ENCODE measurements at places on chromosomes 13 and 19.

DNA sequence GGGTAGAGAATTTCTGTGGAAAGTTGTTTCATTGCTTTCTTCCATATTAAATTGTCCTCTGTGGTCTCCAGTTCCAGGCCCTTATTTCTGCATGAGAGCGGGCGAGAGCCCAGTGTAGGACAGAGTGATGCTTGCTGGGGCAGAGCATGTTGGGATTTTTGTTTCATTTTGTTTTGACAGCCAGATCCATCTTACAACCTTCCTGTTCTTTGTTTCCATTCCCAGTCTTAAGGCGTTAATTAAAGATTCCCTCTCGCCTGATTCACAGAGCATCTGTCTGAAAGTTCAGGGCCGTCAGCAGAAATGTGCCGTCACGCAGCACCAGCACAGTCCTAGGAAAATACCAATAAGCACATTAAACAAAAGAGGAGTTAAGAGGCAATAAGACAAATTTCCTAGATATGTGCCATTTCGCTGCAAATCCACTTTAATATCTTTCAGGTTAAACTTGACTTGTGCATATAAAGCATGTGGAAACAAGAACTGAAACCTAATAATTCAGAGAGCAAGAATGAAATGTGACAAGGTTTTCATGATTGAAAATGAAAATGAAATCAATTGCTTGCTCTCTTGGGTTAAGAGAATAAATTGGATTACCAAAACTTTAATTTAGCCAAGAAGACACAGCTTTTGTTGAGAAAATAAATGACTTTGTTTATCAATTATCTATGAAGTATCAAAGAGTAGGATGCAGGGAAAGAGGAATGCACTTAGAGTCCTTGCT is 210.7 kb upstream of the SLC10A2 start:
- no peak for DNase-seq

- DNase-seq: no peak
Observed at GRCh38 chr13:34502621-34503020, 439.4 kb upstream of the NBEA start.

DNA sequence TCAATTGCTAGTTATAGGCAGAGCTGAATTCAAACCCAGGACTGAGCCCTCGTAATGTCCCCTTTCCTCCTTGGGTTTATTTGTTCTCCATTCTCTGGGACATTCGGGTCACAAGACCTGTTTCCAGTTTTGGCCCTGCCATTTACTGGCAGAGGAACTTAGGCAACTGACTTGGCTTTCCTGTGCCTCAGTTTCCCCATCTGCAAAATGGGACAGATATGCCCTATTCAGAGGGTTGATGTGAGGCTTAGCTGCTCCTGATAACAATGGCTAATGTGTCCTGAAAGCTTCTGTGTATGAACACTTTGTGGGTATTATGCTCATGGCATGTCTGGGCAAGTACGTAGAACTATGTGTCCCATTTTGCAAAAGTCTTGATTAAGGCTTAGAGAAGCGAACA is 996 bp downstream of the ZNF524 start:
- no peak for DNase-seq

- DNase-seq: no peak
Observed at GRCh38 chr13:85970727-85971126, 171.5 kb upstream of the SLITRK6 start.

DNA sequence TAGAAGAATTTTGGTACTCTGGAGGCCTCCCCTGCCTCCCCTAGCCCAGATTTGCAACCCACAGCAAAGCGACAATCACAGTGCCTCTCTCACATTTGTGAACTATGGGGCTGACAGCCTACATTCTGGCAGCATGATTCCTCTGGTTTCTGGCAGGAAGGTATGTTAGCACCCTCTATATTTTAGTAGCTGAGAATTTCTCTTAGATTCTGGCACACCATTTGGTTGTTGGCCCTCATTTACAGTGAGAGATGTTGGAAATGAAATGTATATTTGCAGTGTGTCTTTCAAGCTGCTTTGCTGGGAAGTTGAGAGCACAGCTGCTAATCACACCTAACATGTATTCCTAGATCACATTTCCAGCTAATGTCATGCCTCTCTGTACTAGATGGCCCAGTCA is 735.0 kb downstream of the FGF9 start:
- no peak for DNase-seq

DNA sequence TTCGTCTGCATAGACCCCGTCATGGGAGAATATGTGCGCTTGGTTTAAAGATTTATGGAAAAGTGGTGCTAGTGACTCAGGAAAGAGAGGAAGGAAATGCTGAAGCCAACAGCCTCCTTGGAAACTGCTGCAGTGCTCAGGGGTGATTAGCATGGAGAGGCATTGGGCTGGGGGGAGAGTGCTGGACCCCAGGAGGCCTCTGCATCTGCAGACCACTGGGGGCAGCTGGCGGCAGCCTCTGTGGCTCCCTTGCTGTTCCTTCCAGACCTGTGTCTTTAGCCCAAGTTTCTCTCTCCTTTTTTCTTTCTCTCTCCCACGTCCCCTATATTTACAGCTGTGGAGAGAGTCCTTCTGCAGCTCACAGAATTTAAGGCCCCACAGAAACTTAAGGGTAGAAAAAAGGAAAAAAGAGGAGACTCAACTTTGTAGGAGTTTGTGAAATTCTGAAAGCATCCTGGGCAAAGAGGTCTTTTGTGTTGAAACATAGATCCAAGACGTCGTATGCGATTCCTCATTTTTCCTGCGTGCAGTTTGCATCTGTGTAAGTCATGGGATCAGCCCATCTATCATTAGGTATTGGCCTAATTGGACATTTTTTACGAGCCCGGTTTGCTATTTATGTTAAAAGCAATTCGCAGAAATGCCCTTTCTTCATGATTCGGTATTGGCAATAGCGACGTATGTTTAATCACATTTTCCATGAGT is 116.2 kb upstream of the ZNF536 start:
- DNase-seq: no peak

GRCh38 chr19:4342314-4342614 is 1.1 kb upstream of the MPND start:
- no peak for DNase-seq

DNA sequence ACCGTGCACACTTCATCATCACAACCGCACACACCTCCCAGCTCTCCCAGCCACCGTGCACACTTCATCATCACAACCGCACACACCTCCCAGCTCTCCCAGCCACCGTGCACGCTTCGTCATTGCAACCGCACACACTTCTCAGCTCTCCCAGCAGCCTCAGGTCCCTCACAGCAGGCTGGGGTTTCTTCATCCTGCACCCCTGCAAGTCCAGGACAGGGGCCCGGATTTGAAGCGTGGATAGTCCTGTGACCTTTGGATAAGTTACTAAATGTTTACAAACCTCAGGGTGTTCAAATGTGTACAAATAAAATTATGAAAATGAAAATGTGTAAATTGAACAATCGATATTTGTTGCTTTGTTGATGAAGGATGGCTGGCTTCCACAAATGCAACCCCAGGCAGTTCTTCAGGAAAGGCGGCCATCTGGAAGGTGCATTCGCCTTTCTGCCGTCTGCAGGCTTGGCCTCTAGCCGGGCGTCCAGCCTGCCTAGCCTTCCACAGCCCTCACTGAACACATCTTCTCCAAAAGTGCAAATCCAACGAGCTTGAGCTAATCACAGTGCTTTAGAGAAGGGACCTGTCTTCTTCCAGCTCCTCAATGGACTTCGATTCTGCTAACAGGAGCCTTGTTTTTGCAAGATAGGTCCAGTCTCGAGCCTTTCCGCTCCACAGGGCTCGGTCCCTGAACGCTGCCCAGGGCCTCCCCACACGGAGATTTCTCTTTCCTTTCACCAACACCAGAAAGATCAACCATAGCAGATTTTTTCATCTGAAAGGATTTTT is 74.2 kb downstream of the SPACA7 start:
- DNase-seq: no peak

- no peak for DNase-seq
Observed at GRCh38 chr19:9115307-9115813, at the start of gene OR7G1. Gene OR7G1, minus strand, starts transcription at chr19:9115763. Its CDS starts 0 bp downstream, at chr19:9115763.

GRCh38 chr13:37293295-37293694 is 187.8 kb upstream of the CSNK1A1L start:
- no peak for DNase-seq

DNA sequence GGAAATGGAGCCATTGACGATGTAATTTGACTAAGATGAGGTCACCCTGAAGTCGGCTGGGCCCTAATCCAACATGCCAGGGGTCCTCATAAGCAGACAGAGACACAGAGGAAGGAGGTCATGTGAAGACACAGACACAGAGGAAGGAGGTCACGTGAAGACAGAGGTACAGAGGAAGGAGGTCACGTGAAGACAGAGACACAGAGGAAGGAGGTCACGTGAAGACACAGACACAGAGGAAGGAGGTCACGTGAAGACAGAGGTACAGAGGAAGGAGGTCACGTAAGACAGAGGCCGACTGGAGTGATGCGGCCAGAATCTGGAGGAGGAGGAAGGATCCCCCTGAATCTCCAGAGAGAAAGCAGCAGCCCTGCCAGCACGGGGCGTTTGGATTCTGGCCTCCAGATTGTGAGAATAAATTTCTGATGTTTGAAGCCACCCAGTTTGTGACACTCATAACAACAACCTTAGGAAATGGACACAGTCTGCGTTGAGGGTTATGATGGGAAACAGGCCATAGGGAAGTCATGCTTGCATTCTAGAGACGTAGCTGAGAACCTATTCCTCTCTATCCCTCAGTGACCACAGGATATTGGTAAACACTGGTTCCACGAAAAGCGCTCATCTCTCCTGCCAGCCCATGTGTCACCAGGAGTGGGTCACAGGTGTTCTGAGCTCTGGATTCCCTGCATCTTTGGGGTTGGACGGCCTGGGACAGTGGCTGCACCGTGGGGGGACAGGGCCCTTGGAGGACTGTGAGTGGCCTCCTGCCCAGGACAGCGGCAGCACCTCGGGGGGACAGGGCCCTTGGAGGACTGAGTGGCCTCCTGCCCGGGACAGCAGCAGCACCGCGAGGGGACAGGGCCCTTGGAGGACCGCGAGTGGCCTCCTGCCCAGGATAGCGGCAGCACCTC is 108.5 kb downstream of the SOX1 start:
- DNase-seq: no peak

GRCh38 chr13:105538346-105538745 is 997.1 kb downstream of the EFNB2 start:
- DNase-seq: no peak

GRCh38 chr13:75764926-75765310 is 128.8 kb downstream of the LMO7 start:
- DNase-seq: no peak

GRCh38 chr13:75876142-75877050 is 240.3 kb downstream of the LMO7 start:
- peak; percentile 10 for DNase-seq

DNA sequence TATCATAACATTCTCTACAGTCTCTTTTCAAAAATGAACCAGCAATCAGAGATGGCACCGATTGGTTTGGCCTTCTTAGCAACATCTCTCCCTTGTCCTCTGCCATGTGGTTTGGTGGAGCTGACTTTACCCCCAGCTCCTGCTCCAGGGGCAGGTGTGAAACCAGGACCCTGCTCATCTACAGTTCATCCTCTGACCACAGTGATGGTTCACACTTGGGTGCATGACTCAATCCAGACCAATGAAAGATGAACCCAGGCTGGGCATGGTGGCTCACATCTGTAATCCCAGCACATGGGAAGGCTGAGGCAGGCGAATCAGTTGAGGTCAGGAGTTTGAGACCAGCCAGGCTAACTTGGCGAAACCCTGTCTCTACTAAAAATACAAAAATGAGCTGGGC is 33.6 kb upstream of the FFAR2 start:
- DNase-seq: no peak

GRCh38 chr13:74115133-74115532 is 19.1 kb downstream of the KLF12 start:
- no peak for DNase-seq

- no peak for DNase-seq
Observed at GRCh38 chr19:34094960-34095359, 77.3 kb upstream of the LSM14A start.

DNA sequence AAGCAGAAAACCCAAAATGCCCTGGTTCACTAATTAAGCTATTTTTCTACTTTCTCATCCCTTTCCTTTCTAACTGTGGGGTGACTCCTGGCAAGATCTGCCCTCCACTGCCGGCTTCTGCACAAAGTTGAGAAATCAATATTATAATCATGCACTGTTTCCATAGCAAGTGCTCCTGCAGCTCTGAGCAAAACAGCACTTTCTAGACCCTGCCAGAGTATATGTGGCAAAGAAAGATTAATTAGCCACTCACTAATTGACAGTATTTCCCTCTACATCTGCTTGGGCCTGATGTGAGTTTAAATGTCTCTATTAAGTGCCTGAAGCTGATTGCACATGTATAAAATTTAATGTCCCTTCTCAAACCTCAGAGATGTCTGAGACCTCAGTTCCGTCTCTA is 39.5 kb upstream of the FAM216B start:
- no peak for DNase-seq

DNA sequence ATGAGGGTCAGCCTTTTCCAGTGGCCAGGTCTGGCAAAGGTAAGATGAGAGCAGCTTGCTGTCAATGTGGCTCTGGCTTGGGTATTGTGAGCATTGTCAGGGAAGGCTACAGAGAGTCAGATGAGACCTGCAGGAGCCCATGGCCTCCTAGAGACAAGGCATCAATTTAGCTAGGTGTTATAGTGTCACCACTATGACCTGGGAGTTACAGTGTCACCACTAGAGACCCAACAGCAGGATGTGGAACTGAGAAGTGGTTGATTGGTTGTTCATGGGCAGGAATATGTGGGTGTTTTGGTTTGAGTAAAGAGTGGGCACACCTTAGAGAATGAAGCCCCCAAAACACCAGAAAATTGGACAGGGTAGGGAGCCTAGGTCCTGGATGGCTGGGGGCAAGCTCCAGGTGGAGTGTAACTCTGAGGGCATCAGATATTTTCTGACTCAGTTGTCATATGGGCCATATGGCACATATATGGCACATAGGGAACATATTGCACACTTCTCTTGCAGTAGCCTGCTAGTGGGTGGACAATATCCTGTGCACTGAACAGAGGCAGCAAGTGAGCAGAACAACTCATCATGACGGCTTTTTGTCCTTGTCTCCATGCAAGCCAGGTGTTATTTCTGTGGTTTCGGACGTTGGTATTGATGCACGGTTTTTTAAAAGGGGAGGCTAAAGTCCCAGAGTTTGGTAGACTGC is 46.3 kb upstream of the CEACAM21 start:
- no peak for DNase-seq

- no peak for DNase-seq
Observed at GRCh38 chr13:71772361-71772760, 94.6 kb downstream of the DACH1 start.

DNA sequence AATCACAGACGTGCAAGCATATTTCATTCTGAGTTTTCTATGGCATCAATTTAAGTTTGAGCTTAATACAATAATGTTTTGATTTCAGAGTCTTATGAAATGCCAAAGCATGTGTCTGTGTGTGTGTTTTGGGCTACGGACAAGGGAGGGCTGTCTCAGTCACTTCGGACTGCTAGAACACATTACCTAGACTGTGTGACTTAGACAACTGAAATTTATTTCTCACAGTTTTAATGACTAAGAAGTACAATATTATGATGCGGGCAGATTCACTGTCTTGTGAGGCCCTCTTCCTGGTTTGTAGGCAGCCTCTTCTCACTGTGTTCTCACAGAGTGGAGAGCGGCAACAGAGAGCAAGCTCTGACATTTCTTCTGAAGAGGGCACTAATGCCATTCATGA is 1202.0 kb downstream of the EFNB2 start:
- DNase-seq: no peak

Measured in stimulated activated CD4-positive, alpha-beta T cell treated with anti-CD3 and anti-CD28 coated beads, Interleukin-1b, Interleukin-23, amount 100 ng/mL, for 1 hour (primary cell).